Activated CD8-positive, alpha-beta memory T cell treated with anti-CD3 and anti-CD28 coated beads, Interleukin-2, amount 10 ng/mL, durations not matched to agents 7 days and 5 days (primary cell): ENCODE measurements at places on chromosomes 13 and 19.

DNA sequence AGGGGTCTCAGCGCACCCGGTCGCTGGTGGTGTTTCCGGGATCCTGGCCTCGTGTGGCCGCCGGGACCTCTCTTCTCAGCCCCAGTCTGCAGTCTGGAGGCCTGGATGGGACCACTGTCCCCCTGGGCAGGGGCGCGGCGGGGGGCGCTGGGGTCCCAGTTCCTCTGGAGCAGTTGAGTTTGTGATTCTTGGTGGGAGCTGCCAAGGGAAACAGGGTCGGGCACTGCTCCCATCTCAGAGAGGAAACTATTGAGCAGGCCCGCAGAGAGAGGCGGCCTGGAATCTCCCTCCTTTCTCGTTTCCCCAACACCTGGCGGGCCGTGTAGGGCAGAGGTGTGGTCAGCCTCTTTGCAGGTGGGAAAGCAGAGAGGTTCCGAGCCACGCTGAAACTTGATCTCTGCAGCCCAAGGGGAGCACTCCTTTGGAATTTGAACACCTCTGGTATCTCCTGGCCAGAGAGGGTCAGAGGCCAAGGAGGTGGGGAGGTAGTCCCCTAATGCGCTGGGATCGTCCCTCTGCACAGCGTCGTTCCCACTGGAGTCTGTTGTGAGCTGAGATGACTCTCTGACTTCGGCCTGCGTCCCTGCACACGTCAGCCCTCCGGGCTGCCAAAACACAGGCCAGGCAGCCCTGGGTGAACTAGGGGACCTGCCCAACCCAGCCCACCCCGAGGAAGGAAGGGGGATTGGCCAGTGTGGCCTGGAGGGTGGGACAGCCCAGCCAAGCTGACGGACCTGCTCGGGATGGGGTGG, 741 bp downstream of the PLEKHF1 start:
- no peak for DNase-seq

DNA sequence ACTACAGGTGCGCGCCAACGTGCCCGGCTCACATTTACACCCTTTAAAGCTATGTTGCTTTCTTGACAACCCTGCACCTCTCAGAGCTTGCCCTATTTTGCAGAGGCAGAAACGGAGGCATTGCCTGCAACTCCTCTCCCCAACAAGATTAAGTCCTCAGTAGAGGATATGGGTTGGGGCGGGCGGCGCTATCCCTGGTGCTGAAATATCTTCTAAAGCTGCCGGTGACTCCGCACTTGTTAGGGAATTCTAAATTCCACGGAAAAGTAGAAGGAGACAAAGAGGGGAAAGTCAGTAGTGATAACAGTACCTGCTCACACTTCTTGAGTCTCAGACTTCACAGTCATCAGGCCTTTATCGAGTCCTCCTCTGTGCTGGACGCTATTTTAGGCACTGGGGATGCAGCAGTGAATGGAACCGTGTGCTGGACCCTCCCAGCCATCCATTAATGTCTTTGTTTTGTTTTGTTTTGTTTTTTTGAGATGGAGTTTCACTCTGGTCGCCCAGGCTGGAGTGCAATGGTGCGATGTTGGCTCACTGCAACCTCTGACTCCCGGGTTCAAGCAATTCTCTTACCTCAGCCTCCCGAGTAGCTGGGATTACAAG, 18.0 kb downstream of the SLC5A5 start:
- no peak for DNase-seq

GRCh38 chr19:11091703-11092153, 2.5 kb downstream of the LDLR start:
- peak; percentile 77 for DNase-seq

DNA sequence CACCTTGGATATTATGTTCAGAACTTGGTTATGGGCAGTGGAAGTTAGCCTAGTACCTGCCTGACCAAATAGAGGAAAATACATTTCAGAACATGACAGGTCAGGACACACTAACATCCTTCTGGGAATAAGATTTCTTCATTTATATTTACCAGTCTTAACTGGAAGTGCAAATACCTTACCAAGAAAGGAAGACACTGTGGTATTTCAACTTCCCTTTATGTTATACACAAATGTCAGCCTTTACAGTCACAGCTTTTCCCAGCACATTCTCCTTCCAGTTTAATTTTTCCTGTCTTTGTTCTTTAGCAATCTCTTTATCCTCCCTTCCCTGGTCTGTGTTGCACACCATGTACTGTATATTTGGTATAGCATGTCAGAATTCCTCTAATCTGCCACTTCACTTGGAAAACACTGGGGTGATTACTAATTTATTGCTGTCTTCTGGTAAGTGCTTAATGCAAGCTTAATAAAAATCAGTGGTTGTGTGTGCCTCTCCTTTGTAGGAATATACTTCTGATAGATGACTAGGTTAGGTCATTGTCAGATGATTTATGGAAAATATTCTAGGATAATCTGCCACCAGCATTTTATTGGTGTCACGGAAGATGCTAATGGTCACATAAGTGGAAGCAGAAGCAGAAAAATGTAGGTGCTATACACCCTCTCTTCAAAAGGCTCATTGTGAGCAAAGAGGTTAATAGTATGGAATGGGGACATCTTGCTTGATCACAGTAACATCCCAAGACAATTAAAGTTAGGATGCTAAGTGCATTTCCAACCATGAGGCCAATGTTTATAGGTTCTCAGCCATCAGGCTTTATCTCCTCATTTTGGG, 124.3 kb upstream of the STARD13 start:
- DNase-seq = no peak

- no peak for DNase-seq
These were observed 728.9 kb upstream of the ARGLU1 start for GRCh38 chr13:107296804-107297203.

DNA sequence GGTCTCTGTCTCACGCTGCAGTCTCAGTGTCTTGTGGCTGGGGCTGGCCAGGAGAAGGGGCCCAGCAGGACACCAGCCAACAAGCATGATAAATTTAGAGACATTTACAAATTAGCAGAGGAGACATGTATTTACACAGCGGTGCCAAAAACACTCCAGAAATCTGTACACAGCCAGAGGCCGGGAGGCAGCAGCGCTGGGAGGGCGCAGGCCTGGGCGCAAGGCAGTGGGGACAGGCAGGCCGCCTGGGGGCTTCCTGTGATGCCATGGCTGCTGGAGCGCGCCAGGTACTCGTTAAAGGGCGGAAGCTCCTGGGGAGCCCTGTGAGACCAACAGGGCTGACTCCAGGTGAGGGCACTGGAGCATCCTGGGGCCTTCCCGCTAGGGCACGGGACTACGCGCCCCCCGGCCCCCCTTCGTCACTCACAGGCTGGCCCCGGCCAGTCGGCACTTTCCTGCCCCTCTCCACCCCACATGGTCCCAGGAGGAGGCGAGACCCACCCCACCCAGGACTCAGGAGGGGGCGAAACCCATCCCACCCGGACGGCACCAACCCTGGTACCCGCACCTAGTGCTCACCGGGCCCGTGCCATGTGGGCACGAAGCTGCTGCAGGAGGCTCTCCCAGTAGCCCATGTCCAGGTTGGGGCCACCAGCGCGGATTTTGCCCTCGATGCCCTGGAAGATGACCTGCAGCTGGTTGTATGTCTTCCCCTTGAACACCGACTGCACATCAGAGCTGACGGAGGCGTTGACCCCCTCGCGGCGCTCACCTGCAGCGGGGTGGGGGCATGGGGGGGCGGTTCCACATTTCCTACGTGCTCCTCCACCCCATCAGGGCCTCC, 7.4 kb upstream of the TBXA2R start:
- DNase-seq = no peak

DNA sequence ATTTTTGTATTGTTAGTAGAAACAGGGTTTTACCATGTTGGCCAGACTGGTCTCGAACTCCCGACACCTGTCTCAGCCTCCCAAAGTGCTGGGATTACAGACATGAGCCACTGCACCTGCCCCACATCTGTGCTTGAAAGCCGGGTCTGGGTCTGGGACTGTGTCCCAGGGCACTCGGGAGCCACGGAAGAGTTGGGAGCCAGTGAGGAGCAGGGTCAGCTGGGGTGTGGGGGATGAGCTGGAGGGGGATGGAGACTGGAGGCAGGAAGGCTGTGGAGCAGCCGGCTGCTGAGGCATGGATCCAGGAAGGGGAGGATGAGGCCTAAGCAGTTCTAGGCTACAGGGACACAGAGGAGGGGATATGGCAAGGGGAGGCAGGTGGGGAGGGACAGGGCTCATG, 10.7 kb upstream of the SPACA4 start:
- no peak for DNase-seq

DNA sequence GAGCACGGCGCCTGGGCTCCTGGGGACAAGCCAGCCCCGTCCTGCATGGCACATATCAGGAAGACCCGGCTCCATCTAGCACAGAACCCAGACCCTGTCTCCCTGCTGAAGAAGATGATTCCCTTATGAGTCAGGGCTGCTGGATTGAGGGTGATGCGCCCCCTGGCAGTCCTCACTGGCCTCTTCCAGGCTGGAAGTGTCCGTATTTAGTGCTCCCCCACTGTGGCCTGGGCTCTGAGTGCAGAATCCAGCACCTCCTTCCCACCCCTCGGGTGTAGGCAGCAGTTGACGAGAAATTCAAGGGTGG, 14.9 kb downstream of the COMP start:
- no peak for DNase-seq

GRCh38 chr19:2533686-2534422, 57.9 kb downstream of the GADD45B start:
- no peak for DNase-seq

GRCh38 chr19:1377965-1378785, 5.5 kb upstream of the NDUFS7 start:
- DNase-seq = no peak

DNA sequence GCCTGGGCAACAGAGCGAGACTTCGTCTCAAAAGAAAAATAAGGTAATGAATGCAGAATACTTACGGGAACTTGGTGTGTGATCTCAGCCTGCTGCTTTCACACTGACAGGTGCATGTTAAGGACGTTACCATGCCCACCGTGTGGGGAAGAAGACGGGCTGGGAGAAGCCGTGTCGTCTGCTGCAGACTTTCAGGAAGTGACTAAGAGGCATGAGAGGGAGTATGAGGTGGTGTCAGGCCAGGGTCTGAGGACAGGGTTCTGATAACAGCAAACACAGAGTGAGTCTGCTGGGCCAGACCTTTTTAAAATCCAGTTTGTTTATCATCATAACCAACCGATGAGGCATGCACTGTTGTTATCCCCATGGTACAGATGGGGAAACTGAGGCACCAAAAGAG, 13.6 kb upstream of the GALP start:
- no peak for DNase-seq
